Iris pigment epithelial cell (primary cell): ENCODE measurements at places on chromosomes 11 and 22.

- DNase-seq: no peak
These were observed 18.9 kb upstream of the KCTD14 start for GRCh38 chr11:78041843-78042440.

GRCh38 chr22:48407256-48407955 lies 1420.3 kb downstream of the BRD1 start:
- DNase-seq: no peak

DNA sequence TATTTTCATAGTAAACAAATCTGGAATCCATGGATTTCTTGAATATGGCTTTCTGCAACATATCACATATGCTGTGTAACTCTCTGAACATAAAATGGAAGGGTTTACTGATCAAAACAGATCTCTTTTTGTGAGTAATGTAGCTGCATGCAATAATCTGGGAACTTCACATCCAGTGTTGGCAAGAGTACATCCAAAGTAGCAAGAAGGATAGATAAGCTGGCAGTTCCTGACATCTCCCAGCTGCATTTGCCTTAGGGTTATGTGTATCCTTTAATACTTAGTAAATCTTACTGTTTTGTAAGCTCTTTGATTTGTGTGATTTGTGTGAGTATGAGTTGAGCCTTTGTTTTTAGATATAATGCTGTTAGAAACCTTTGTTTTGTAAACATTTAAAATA lies 280.4 kb upstream of the CNTN5 start:
- DNase-seq: no peak

- DNase-seq: no peak
These were observed 61.0 kb upstream of the FGF3 start for GRCh38 chr11:69880041-69880825.

GRCh38 chr22:31867386-31868153 lies 76.8 kb upstream of the YWHAH start:
- DNase-seq: no peak

GRCh38 chr11:15738931-15739330 lies 617.4 kb downstream of the SOX6 start:
- no peak for DNase-seq
